HEK293T (cell line): ENCODE measurements at places on chromosomes 2 and 18.
A peak's percentile ranks its signal among the peaks of the same experiment; 100 is the strongest.

DNA sequence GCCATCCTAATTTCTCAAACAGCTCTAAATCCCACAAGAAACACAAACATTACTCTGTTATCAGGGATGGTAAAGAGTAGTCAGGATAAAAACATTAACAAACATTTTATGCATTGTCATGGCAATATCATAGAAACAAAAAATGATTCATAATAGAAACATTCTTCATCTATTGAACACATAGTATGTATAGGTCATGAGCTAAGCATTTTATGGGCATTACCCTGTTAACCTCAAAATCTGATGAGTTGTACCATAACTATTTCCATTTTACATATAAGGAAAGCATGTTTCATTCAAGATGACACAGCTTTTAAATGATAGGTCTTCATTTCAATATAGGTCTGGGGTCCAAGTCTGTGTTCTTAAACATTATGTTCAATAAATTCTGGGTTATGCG, 344.9 kb downstream of the RND3 start:
- no peak for DNase-seq

GRCh38 chr2:48900321-48901014, 144.9 kb upstream of the LHCGR start:
- no peak for DNase-seq

- no peak for DNase-seq
These were observed 324.6 kb downstream of the RBM43 start for GRCh38 chr2:150937030-150937429.

- DNase-seq, result no peak
These were observed 9.3 kb downstream of the IL1R2 start for GRCh38 chr2:102000813-102001766.

GRCh38 chr2:128092656-128093055, 1.7 kb downstream of the UGGT1 start:
- DNase-seq, result no peak

DNA sequence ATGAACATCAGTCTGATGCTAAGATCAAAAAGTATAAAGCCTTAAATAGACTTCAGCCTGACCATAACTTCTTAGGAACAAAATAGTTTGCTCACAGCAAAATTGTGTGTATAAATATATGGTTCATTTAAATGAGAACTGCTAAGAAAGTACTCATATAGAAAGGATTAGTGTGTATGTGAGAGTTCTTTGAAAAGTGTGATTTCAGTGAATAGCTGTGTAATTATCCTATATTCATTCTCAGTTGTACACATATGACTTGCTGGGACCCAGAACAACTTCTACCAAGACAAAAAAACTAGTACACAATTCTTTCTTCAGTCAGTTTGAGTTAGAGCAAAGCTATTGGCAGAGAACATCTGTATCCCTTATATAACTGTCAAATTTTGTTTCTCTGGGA, 7.2 kb downstream of the BBS5 start:
- no peak for DNase-seq

GRCh38 chr2:188466761-188467160, 175.1 kb downstream of the GULP1 start:
- no peak for DNase-seq

DNA sequence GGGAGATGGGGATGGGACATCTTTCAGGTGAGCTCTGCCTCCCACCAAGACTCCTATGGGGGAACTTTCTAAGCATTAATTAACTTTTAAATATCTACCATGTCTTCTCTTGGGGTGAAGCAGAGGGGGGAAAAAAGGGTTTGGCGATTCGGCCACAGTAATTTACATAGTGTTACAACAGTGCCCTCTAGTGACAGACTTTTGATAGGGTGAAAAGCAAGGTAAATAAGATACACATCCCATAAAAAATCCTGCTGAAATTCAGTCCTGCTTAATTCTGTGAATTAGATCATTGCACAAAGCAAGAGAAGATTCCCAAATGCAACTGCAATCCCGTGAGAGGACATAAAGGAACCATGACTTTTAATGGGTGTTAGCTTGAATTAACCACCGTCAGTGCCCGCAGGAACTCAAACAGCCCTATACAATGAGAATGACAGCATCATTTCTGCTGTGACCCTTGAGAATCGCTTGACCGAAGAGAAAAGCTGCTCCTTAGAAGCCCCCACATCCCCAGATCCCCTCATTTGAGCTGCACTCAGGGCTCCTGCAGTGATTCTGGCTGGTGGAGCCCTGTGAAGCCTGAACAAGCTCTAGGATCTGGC, 32.8 kb downstream of the FAM124B start:
- peak; percentile 32 for DNase-seq
